ENCODE measurements at places on chromosomes 2 and 18.
A peak's percentile ranks its signal among the peaks of the same experiment; 100 is the strongest.

DNA sequence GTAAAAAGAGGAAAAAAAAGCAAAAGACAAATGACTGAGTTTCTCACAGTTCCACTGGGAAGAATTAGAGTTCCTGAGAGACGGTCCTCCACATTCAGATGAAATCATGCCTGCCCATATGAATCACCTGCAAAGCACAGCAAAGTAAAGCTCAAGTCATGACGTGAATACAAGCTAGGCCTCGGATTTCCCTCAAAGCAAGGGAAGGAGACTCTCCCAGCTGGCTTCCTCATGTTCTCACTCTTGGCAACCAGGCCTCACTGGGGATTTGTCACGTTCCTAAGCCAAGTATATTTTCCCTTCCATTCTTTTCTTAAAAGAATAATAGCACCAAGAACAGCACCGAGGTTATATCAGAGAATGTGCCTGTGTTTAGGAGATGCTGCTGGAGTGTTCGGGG is 47.0 kb downstream of the CYP27C1 start:
- H3K27me3 ChIP-seq = no peaks in the 10 kb centered on the region
- no peaks in the 10 kb centered on the region for H3K36me3 ChIP-seq
- DNase-seq = no peak
- H3K4me1 ChIP-seq = peaks cover 18% of the 10 kb centered on the region

DNA sequence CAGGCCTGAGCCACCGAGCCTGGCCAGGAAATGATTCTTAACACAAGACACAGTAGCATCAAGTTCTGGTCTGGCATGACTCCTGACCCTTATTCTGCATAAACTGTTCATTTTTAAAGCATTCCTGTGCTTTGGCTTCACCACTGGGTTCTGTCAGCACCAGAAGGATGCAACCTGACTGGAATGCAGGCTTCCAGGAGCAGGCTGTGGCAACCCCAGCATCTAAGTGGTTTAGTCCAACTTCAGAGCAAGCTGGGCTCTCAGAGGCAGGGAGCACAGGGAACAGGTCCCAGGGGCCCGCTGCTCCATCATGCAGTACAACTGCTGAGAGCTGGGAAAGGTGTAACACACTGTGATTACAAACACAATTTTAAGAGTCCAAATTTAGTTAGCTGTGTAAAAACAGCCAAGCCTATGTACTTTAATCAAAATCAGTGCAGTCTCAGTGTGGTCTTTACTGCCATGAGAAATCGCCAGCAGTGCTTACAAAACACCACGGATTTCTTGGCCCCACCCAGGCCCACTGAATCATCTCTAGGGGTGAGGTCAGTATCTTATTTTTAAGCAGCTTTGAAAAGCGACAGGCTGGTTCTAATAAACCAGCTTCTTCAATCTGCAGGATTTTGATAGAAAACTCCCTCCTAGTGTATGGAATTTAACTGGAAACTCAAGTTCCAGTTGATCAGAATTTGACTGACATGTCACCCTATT is 44.4 kb upstream of the TMEM182 start:
- H3K4me3 ChIP-seq = no peak overlapping the region
- DNase-seq = no peak
- no peak overlapping the region for H3K27ac ChIP-seq
- H3K4me1 ChIP-seq = no peaks in the 10 kb centered on the region
- no peaks in the 10 kb centered on the region for H3K27me3 ChIP-seq
- no peaks in the 10 kb centered on the region for H3K36me3 ChIP-seq

- no peak for DNase-seq
- no peak overlapping the region for H3K27ac ChIP-seq
- H3K27me3 ChIP-seq = no peaks in the 10 kb centered on the region
- H3K4me3 ChIP-seq = no peak overlapping the region
- peaks cover 7% of the 10 kb centered on the region for H3K4me1 ChIP-seq
- H3K36me3 ChIP-seq = peaks cover 8% of the 10 kb centered on the region
Measured at GRCh38 chr18:13730481-13730880, 4.0 kb downstream of the RNMT start.

GRCh38 chr18:57997820-57998219 is 46.2 kb upstream of the NEDD4L start:
- no peaks in the 10 kb centered on the region for H3K36me3 ChIP-seq
- no peak overlapping the region for H3K27ac ChIP-seq
- no peaks in the 10 kb centered on the region for H3K27me3 ChIP-seq
- no peak for DNase-seq

DNA sequence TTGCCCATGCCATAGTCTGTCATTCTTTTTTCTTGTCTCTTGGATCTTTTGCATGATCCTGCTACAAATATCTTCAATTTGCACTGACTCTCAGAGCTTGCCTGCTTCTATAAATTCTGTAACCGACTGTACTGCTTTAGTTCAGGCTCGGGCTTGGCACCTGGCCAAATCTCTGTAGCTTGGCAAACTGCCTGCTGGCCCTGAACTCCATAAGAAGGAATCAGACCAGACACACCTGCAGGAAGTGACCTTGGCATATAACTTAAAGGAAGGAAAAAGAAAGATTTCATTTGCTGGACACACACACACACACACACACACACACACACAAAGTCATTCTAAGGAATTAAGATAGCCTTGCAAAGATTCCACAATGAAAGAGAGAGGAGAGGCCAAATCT is 291.2 kb upstream of the DDX18 start:
- H3K4me1 ChIP-seq = peaks cover 3% of the 10 kb centered on the region
- no peaks in the 10 kb centered on the region for H3K27me3 ChIP-seq
- no peak overlapping the region for H3K4me3 ChIP-seq
- DNase-seq = peak; percentile 93
- no peaks in the 10 kb centered on the region for H3K36me3 ChIP-seq

- H3K27me3 ChIP-seq = peaks cover 23% of the 10 kb centered on the region
- DNase-seq = no peak
- H3K36me3 ChIP-seq = no peaks in the 10 kb centered on the region
- H3K4me3 ChIP-seq = no peak overlapping the region
- no peaks in the 10 kb centered on the region for H3K4me1 ChIP-seq
Measured at GRCh38 chr2:86344404-86344803, 7.0 kb upstream of the REEP1 start.

GRCh38 chr2:144472911-144473310 is 47.0 kb downstream of the ZEB2 start:
- H3K27me3 ChIP-seq = peaks cover 40% of the 10 kb centered on the region
- DNase-seq = no peak
- no peak overlapping the region for H3K27ac ChIP-seq
- no peaks in the 10 kb centered on the region for H3K4me1 ChIP-seq
- H3K36me3 ChIP-seq = no peaks in the 10 kb centered on the region

DNA sequence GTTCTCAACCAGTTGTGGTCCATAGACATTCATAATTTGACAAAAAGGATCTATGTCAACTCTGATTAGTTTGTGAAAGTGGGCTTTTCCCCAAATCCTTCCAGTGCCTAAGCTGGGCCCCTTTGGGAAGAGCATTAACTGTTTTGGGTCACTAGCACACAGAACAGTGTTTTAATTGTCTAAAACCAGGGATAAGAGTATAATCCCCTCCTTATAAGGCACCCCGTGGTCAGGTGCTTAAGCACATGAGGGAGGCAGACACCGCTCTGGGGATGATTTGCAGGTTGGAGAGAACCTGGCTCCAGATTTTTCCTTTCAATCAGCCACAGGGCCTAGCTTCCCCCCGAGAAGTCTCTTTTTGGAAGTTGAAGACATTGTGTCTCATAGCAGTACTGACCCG is 53.6 kb upstream of the RFX8 start:
- H3K36me3 ChIP-seq = no peaks in the 10 kb centered on the region
- no peak overlapping the region for H3K4me3 ChIP-seq
- no peak for DNase-seq
- no peak overlapping the region for H3K27ac ChIP-seq

DNA sequence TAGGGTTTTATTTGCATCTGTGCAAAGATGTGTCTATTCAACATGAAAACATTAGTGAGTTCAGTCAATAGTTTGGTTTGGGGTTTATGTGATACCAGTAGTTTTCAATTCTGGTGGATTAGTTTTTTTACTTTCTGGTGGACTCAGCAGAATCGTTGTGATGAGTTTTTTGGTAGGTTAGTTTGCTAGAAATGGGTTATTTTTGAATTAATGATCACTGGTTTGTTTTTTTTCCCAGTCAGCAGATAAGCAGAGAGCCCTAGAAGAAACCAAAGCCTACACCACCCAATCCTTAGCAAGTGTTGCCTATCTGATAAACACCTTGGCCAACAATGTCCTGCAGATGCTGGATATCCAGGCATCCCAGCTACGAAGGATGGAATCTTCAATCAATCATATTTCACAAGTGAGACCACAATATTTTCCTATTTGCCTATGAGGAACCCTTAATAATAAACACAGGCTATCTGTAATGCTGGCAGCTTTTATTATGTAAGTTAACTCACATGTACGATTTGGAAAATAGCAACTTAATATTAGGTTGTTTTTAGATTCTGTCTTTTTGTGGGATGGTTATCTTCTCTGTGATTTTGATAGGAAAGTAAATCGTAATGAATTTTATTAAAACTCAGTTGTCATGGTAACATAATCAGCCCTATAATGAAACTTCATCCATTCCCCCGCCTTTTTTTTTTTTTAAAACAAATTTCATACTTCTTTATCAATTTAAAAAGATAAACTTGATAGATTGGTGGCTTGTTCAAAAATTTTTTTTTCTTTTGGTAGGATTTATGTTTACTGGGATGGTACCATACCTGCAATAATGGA is 38.7 kb downstream of the ABI2 start:
- no peaks in the 10 kb centered on the region for H3K27me3 ChIP-seq
- H3K27ac ChIP-seq = no peak overlapping the region
- H3K36me3 ChIP-seq = no peaks in the 10 kb centered on the region
- no peak for DNase-seq

GRCh38 chr2:197885587-197885986 is 81.2 kb downstream of the PLCL1 start:
- no peak for DNase-seq
- H3K4me3 ChIP-seq = no peak overlapping the region
- H3K27ac ChIP-seq = no peak overlapping the region
- H3K36me3 ChIP-seq = no peaks in the 10 kb centered on the region

DNA sequence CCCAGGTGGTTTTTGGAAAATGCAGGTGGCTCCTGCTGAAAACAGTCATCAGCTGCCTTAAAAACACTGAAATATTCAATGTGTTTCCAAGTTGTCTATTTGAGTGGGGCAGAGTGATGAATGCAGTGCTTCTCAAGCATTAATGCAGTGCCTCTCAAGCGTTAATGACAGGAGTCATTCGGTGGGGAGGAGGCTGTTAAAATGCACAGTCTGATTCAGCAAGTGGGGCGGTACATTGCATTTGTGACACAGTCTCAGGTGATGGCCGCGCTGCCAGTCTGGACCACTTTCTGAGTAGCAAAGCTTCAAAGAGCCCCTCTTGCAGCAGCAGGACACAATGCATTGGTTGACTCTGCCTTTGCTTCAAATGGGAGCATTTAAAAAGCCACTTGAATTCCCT is 231.4 kb upstream of the RGPD4 start:
- no peaks in the 10 kb centered on the region for H3K27me3 ChIP-seq
- no peak overlapping the region for H3K27ac ChIP-seq
- H3K4me3 ChIP-seq = no peak overlapping the region
- H3K4me1 ChIP-seq = no peaks in the 10 kb centered on the region
- no peak for DNase-seq
- no peaks in the 10 kb centered on the region for H3K36me3 ChIP-seq

DNA sequence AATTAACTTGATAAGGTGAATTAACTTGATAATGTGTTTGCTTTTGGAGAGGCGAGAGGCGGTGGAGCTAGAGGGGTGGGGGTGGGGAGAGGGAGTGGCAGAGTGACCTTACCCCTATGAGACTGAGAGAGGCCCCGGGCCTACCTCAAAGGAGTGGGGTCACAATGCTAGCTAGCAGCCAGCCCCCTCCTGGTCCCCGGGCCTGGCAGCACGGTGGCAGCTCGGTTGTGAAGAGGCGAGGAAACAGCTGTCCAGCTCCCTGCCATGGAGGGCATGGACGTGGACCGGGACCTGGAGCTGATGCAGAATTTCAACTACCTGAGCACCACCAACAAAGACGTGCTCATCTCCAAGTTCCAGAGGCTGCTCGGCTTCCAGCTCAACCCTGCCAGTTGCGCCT is 123.9 kb downstream of the RGPD3 start:
- H3K4me3 ChIP-seq = no peak overlapping the region
- no peaks in the 10 kb centered on the region for H3K4me1 ChIP-seq
- no peak for DNase-seq
- H3K27ac ChIP-seq = no peak overlapping the region

DNA sequence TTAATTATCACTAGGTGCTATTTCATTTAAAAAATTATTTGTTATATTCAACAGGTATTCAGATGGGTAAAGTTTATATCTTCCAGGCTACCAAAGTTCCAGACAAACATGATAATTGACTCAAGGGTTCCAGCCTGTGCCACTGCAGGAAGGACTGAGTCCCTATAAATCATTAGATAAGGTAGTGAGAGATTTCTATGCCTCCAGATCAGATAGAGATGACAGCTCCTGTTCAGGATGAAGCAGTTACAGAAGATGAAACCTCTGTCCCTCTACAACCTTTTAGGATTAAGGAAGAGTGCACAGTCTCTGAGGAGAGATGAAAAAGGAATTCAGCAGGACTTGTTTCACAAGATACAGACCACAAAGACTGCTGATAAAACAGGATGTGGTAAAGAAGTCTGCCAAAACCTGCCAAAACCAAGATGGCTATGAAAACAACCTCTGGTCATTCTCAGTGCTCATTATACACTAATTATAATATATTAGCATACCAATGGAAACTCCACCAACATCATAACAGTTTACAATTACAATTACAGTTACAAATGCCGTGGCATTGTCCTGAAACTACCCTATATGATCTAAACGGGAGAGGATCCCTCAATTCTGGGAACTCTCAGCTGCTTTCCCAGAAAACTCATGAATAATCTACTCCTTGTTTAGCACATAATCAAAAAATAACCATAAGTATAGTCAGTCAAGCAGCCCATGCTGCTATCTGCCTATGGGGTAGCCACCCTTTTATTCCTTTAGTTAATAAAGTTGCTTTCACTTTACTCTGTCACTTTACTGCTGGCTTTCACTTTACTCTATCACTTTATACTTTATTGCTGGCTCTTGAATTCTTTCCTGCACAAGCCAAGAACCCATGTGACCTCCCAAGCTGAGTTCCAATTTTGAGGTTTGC is 288.5 kb downstream of the PDE11A start:
- no peak for DNase-seq
- H3K27ac ChIP-seq = peak overlapping the region; percentile 25
- no peak overlapping the region for H3K4me3 ChIP-seq
- H3K36me3 ChIP-seq = no peaks in the 10 kb centered on the region
- H3K27me3 ChIP-seq = no peaks in the 10 kb centered on the region
- H3K4me1 ChIP-seq = peaks cover 4% of the 10 kb centered on the region

DNA sequence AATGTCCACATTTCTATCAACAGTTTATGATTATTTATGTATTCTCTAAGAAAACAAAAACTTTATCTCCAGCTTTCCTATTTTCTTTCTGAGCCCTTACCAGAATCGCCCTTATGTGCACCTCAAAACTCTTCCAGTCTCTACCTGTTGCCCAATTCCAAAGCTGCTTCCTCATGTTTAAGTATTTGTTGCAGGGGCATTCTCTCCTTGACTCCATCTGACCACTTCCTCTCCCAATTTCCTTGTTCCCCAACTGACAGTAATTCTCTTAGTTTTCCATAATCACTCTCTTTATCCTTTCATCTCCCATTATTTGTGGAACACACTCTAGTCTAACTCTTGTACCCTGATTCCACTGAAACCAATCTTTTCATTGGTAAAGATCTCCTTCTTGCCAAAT is 105.4 kb upstream of the RBBP8 start:
- H3K4me1 ChIP-seq = peaks cover 29% of the 10 kb centered on the region
- no peaks in the 10 kb centered on the region for H3K36me3 ChIP-seq
- H3K27me3 ChIP-seq = no peaks in the 10 kb centered on the region
- no peak overlapping the region for H3K27ac ChIP-seq
- DNase-seq = no peak
- H3K4me3 ChIP-seq = no peak overlapping the region
